ENCODE measurements at places on chromosomes 1 and 21.
A peak's percentile ranks its signal among the peaks of the same experiment; 100 is the strongest.

- DNase-seq, result no peak
These were observed 97.2 kb downstream of the BCAR3 start for GRCh38 chr1:93584261-93585003.

- DNase-seq, result no peak
These were observed 36.2 kb upstream of the EFCAB14 start for GRCh38 chr1:46755121-46755520.

GRCh38 chr1:71043065-71043464 is 4.6 kb downstream of the PTGER3 start:
- DNase-seq, result no peak

DNA sequence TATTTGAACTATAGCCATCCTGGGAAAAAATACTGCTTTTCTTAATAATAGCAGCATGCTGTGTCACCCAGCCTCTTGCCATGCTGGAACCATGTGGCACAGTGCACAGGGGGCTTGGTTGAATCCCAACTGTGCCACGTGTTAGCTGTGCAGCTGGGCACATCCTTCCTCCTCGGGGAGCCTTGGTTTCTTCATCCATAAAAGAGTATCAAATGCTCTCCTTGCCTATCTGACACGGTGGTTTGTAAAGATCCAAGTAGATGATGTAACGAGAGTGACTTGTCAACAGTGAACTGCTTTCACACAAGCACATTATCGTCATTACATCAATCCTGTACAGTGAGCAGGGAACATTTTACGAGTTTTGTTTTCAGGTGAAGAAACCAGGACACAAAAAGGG is 24.4 kb downstream of the VASH2 start:
- no peak for DNase-seq

GRCh38 chr1:204711103-204711946 is 25.8 kb upstream of the LRRN2 start:
- DNase-seq, result no peak

GRCh38 chr1:245541369-245541768 is 386.6 kb downstream of the KIF26B start:
- DNase-seq, result no peak

DNA sequence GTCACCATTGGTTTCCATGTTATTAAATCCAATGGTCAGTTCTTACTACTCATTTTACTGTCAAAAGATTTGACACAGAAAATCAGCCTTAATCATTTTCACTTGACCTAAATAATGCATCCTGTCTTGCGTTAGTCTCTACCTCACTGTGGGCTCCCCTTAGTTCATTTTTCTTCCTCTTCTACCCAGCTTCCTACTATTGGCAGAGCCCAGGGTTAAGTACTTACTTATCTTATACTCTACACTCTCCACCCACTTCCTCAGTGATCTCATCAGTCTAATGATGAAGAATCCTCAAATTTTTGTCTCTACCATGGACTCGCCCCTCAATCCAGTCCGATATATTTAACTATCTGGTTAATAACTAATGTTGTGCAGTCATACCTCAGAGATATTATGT is 735.9 kb downstream of the KCNT2 start:
- no peak for DNase-seq

DNA sequence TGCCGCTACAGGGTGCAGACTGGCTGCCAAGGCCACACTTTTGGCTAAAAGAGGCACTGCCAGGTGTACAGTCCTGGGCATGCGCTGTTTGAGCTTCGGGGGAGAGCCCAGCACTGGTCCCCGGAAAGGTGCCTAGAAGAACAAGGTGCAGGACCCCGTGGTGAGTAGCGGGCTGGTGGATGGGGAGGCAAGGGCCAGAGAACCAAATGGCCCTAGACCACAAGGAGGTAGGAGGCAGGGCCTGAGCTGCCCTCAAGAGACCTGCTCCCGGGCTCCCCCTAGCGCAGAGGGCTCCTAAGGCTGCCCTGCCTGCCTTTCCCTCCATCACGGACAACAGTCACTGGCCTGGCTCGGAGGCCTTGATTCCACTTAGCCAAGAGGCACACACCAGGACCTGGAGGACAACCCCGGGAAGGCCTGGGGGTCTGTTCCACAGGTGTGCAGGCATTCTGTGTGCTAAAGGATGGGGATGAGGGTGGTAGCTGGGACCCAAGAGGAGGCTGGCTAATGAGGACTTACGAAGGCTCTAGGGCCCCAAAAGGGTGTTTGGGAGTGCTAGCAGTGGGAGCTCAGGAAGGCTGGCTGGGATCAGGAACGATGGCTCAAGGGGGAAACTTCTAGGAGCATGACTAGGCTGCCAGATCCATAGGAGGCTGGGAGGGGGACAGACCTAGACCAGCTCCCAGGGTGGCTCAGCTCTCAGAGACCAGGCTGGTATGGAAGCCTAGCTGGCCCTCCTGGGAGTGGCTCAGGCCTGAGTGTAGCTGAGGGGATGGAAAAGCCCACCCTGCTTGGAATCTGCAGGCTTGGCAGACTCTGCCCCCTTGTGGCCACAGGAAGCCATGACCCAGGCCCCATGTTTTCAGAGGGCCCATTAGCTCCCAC is 742 bp downstream of the ARTN start:
- peak; percentile 18 for DNase-seq

DNA sequence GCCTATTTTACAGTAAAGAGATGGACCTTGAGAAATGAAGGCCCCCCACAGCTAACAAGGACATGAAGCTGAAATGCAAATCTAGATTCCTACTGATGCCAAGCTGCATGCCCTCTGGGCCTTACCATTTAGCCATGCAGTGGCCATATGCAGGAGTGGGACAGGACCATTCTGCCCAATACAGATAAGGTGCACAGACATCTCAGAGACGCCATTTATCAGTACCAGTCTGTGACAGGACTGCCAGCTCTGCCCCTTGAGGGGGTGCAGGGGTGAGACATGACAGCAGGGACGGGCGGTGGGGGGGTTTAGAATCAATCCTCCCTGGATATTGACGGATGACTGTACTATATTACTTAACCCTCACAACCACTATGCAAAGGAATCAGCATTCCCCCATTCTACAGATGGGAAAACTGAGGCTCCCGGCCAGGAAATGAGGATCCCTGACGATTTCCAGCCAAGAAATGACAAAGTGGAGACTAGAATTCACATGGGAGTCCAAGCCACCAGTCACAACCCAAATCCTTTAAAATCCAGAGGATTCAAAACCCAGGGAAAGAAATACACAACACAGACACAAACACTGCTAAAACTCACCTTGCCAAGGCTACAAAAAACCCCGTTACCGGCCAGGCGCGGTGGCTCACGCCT is 10.8 kb downstream of the SSBP3 start:
- DNase-seq, result no peak

- no peak for DNase-seq
These were observed 161.4 kb upstream of the CAMK1G start for GRCh38 chr1:209421978-209422680.

- no peak for DNase-seq
These were observed 36.5 kb downstream of the C1orf198 start for GRCh38 chr1:230831771-230832170.

DNA sequence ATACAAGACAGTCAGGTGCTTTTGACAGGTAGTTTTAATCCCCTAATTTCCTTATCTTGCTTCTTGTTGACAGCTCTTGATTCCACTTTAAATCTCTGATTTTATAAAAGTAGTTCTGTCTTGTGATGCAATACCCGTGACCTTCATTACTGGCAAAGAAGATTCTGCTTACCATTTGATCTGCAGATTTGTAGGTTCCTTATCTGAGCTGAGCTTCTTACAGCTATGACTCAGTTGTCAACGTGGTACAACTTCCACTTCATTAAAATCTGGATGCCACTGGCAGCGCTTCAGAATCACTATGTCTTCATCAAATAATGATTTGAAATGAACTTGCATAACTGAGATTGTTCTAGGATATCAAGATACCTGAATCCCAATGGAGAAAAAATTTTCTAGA is 543.6 kb upstream of the B3GALT2 start:
- no peak for DNase-seq

DNA sequence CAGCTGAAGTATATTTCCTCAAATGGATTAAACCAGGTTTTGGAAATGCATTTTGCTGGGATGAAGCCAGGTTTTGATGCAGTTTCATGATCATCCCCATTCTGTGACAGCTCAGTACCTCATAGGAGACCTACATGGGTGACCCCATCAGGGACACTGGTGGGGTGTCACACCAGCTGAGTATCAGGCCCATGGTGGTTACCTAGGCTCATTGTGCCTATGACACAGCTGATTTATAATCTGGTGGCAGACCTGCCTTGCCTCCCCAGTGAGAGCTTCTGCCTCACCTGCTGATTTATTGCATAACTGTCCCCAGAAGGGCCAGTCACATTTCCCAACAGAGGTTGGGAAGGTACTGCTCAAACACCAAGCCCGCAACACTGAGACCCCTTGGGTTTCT is 3.8 kb downstream of the NCF2 start:
- no peak for DNase-seq

DNA sequence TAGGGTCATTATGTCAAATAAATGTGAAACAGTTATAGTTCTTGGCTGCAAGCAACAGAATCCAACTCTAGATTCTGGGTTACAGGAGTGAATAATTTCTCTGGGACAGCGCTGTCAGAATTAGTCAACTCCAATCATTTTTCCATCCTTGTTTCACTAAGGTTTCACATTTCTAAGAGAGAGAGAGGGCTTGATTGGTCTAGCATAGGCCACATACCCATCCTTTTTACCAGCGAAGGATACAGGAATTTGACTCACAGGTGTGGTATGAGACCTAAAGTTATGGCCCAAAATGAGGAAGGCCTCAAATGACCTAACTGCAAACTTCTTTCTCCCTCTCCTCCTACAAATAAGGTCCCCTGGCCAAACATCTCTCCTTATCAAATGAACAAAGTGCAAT is 25.5 kb upstream of the RGS8 start:
- DNase-seq, result no peak

GRCh38 chr1:82042306-82043060 is 241.7 kb downstream of the ADGRL2 start:
- DNase-seq, result no peak

DNA sequence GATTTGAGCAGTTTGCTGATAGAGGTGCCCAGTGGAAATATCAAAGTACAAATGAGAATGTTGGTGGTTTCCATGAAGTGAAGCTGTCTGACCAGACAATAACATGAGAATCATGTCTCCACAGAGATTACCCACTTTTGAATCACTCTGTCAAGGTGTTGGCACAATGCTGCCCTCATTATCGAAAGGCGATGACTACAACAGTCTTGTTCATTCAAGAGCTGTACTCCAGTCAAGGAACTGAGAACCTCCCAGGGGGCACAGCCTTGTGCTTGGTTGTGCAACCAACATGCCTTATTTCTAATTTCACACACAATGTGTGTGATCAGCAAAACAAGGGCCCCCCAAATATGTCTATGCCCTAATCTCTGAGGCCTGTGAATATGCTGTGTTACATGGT is 35.7 kb downstream of the ETS2 start:
- DNase-seq, result no peak

DNA sequence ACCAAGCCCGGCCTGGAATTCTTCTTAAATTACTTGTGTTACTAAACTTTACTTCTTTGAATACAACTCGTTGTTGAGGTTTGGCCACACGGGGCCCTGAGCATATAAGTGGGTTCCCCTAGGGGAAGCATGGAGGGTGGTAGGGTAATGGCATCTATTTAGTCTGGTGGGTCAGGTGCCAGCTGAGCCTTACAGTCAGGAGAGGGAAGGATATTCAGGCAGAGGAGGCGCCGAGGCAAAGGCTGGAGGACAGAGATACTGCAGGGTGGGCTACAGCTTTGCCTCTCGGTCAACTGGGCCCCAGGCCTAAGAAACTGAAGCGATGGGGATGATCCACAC is 424 bp upstream of the NECAP2 start:
- no peak for DNase-seq

GRCh38 chr1:74426208-74426937 is 86.0 kb downstream of the LRRC53 start:
- DNase-seq, result no peak

GRCh38 chr1:212771341-212771740 is 20.2 kb downstream of the NSL1 start:
- DNase-seq, result no peak

- DNase-seq, result no peak
These were observed 36.6 kb downstream of the CAPZB start for GRCh38 chr1:19448491-19449439.

DNA sequence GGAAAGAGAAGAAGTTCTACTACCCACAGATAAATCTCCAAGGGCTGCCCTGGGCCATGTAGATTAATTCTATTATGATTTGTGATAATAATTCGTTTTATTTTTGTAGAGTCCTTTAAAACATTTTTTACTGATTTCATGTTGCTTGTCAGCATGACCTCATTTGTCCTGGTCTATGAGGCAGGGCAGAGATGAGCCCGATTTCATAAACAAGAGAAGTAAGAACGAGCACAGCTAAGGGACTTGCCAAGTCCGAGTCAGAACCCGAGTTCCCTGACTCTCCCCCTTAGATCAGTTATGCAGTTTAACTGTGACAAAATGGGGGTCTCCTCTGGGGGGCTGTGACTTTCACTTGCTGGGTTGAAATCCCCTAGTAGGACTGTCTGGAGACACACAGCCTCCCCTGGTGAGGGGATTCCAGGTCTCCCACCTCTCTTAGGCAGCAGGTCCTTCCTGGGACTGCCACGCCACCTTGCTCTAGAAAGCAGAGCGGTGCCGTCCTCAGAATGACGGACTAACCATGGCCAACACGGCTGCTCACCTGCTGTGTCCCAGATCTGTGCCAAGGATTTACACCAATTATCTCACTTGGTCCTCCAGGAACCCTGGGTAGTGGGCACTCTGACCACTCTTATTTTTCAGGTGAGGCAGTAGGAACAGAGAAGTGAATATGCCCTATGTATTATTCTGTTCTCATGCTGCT is 31.0 kb upstream of the SOX13 start:
- DNase-seq, result no peak

DNA sequence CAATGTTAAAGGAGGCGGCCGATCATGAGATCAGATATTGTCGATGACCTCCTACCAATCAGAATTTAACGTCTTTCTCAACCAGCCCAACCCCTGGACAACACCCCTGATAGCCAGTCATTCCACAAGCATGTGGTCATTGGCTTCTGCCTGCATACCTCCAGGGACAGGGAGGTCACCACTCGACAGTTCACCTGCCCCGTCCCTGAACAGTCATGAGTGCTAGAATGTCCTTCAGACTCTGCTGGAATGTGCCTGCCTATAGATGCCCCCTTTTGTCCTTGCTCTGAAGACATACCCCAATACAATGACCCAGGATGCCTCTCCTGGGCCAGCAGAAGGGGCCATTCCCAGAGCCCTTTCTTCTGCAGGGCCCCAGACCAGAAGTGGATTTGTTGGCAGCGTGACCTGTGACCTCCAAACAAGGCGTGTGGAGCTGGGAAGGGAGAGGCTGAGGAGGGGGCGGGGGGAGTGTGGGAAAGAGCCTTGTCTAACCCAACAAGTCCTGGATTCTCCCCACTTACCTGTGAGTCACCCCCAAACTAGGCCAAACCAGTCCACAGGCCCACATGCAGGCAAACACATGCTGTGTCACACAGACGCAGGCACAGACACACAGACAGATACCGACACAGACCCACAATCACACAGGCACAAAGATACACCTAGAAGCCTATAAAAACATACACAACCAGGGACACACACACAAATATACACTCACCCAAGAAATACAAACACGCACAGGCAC is 2.2 kb downstream of the CRYBG2 start:
- DNase-seq, result no peak
